NCI-H460 (cell line): ENCODE measurements at places on chromosomes 1 and 21. TPM values are rescaled to one million over a fixed set of nuclear protein-coding genes. Genes with fewer than 3 reads are reported as not detected.

SPRR1A gene
- not detected in 2 replicates for total RNA-seq

TDRD5 gene
- total RNA-seq: 0.10 and 0.14 TPM in 2 replicates

DNA sequence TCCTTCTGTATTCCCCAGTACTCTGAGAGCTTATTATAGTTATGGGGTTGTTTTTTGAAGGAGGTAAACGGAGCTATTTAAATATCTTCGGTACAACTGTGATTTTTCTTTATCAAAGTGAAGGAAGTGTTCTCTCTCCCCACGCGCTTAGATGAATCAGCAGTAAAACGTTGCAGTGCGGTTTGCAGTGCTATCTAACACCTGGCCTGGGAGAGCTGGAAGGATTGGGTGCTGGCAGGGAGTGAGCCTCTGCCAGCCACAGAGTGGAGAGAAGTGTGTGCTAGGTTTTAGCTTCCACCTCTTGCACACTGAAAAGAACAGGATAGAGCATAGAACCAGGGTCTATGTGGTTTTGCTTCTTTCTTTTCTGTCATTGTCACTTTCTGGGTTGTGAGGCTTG is 165.9 kb downstream of the SDCCAG8 start:
- DNase-seq: peak; percentile 61

DNA sequence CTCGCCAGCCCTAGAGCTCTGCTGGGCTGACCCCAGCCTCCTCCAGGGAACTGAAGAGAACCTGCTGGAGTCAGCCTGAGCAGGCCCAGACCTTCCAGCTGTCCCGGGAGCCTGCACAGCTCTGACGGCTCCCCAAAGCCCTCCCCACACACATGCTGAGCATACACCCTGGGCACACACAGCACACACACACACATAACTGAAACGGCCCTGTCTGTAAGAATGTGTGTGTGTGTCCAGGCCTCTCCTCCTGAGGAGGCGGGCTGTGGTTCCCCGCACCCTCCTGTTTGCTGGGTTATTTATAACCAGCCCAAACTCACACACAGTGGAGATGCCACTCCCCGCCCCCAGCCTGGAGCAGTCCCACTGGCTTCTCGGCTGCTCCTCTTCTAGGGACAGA is 20.2 kb downstream of the SDC3 start:
- DNase-seq: no peak

GRCh38 chr1:95067568-95067967 is 5.2 kb downstream of the ALG14 start:
- no peak for DNase-seq
